Right cardiac atrium (tissue), 5 donors: ENCODE measurements at places on chromosomes 3 and 15.

DNA sequence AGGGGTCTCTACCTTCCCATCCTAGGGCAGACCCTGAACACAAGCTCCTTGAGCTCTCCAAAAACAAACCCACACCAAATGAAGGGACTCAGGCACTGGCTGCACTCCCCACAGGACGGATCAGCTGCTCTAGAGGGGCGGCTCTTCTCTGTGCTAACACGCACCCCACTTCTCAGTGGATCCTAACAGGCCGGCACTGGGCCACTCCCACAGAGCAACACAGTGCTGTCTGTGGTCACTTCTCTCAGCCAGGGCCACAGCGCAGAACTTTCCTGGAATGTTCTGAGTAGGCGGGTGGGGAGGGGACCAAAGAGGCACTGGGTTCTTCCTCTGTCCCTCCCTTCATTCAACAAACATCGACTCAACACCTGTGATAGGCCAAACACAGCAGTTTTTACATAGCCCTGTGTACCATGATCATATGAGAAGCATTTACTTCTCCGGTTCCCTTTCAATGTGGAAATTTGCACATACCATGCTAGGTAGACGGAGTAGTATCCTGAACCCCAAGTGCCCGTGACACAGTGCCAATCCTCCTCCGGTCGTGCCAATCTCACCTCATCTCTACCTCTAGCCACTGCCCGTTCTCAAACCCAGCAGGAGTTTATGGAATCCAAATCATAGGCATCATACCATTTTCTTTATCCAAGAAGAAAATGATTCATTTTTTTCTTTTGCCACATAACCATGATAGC lies 98.1 kb downstream of the LRIG1 start:
- DNase-seq, result no peak

DNA sequence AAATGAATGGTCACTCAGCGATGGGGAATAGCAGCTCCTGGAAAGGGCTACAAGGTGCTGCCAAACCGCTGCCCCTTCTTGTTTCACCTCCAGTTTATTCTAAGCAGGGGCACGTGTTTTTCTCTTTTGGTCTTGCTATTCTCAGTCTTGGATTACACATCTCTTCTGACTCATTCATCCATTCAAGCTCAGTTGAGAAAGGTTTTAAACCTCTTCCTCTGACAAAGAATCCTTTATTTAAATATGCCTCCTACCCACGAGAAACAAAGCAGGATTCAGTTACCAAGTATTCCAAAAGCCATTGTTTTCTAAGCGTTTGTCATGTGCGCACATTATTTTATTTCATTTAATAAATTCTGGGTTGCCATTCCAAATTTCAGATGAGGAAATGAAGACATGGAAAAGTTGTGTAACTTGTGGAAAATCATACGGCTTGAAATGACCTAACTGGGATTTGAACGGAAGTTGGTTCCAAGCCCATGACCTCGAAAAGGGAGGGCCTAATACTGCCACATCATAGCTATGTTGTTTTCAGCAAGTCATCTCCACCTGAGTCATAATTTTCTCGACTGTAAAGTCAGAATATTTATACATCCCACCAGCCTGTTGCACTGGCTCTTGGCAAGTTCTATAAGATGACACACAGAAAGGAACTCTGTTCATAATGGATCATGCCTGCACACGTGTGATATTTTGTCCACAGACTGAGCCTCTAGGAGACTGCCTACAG lies 292.0 kb upstream of the SLCO3A1 start:
- DNase-seq, result no peak

DNA sequence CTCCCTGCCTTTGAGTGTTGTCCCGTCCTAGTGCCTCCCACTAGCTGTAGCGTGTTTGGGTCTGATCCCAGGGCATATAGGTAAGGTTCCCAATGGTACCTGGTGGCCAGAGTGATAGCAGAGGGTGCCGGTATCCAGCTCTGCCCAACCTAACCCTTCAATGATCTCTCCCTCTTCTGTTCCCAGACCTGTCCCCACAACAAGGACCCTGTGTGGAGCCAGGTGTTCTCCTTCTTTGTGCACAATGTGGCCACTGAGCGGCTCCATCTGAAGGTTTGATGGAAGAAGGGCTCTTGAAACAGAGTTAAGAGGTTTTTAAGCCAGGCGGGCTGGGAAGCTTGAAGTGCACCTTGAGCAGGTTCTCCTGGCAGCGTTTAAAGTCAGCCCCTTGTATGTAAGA lies 35.5 kb downstream of the ESYT3 start:
- DNase-seq, result no peak

DNA sequence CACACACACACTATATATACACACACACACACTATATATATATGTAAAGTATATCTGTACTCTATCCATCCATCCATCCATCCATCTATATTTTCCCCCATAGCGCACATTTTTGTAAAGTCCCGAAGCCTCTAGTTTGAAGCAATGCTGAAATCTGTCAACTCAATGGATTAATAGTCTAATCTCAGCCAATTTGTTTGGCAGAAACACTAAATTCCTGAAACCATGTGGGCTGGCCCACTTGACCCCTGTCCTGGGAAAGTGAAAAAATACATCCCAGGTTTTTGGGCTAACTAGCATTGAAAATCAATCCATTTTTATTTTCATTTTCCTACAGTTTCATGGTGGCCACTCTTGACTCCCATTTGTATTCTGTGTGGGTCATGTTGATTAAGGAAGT lies 166.7 kb downstream of the SLCO3A1 start:
- no peak for DNase-seq

DNA sequence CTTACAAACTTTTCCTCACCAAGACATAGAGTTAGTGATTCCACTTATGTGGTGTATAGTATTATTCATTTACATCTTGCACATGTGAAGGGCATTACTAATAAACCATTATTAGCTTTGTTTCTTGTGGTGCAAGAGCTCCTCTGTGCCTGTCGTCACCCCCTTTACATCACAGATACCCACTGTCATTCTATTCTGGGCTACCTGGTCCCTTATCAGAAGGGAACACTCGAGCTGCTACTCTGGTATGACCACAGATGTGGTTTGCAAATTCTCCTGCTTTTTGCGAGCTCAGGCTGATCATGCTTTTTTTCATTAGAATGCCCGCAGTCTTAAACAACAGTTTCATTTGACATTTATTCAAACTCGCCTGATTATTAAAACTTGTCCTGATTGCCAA lies 13.9 kb upstream of the SENP2 start:
- no peak for DNase-seq

GRCh38 chr15:78418686-78419085 lies 19.3 kb upstream of the IREB2 start:
- DNase-seq, result no peak

- no peak for DNase-seq
Observed at GRCh38 chr3:44416031-44417030, 61.1 kb downstream of the ZNF445 start.

- no peak for DNase-seq
Observed at GRCh38 chr15:48119277-48119676, 1.5 kb upstream of the SLC24A5 start.

GRCh38 chr3:192919901-192920300 lies 2.2 kb upstream of the MB21D2 start:
- no peak for DNase-seq

DNA sequence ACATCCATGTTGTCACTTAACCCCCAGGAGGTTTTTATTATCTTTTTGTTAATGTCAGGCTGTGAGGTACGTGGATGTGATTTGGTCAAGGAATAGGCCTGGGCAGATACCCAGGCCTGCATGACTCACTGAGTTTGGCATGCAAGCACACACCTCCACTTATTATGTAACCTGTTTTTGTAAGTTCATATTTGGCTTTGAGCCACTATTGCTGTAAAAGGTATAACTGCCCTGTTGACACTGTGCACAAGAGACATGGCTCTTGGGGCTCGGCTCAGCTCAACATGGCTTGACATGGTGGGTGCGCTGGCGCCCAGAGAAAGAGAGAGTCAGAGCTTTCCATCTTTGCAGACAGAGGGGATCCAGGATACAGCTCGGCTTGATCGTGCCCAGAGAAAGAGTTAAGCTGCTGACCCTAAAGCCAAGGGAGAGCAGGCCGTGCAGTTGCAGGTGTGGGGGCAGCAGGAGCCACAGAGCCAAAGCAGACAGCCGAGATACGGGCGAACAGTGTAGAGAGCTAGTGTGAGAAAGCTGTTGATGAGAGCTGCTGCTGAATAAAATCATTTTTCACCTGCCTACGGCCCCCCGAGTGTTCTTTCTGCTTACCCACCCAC lies 67.9 kb upstream of the UNC13C start:
- DNase-seq, result no peak

DNA sequence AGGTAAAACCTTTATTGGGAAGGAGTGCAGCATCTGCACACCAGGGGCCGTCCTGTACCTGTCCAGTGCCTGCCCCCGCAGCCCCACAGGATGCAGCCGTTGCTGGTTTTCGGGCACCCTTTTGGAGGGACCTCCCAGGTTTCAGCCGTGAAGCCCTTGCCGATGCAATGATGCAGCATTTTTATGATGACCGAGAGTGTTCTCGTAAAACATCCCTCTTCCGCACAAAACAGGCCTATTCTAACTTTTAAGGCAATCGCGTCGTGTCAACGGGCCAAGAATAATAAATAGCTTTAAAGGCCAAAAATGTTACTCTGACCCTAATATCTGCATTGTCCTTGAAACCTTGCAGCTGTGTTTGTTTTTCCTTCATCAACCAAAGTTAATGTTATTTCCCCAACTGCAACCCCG lies 126.1 kb downstream of the LRRK1 start:
- DNase-seq, result no peak

DNA sequence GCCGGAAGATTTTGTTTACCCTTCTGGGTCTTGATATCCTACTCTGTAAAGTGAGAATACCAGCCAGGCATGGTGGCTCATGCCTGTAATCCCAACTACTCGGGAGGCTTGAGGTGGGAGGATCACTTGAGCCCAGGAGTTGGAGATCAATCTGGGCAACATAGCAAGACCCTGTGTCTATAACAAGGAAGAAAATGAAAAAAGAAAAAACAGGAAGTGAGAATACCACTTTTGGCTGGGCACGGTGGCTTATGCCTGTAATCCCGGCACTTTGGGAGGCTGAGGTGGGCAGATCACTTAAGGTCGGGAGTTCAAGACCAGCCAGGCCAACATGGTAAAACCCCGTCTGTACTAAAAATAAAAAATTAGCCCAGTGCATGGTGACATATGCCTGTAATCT lies 36.9 kb downstream of the SFMBT1 start:
- DNase-seq, result no peak

DNA sequence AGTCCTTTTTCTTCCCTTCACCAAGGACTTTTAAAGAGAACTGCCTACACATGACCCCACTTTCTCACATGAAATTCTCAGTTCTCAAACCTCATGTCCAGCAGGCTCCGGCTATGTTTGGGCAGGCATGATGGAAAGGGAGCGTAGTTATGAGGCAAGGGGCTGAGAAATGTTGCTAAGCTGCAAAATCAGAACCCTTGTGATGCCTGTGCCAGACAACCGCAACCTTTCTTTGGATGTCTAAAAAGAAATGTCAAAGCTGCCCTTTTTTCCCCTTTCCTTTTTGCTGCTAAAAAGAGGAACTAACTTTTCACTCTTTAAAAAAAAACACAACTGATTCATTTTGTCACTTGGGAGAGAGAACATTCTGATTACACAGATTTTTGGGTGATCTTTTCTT lies 19.2 kb downstream of the GNB4 start:
- DNase-seq, result no peak

DNA sequence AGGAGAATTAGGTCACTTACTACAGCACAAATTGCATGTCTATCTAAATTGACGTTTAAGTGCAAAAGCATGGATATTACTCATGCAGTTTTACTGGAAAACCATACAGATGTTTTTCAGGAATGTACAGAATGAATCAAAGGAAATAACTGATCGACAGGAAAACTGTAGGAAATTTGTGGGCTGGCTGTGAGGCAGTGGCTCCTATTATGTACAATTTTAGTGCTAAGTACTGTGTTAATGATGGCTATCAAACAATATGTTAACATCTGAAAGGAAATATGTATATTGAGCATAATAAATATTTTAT lies 6.9 kb downstream of the NUDT16 start:
- DNase-seq, result no peak

DNA sequence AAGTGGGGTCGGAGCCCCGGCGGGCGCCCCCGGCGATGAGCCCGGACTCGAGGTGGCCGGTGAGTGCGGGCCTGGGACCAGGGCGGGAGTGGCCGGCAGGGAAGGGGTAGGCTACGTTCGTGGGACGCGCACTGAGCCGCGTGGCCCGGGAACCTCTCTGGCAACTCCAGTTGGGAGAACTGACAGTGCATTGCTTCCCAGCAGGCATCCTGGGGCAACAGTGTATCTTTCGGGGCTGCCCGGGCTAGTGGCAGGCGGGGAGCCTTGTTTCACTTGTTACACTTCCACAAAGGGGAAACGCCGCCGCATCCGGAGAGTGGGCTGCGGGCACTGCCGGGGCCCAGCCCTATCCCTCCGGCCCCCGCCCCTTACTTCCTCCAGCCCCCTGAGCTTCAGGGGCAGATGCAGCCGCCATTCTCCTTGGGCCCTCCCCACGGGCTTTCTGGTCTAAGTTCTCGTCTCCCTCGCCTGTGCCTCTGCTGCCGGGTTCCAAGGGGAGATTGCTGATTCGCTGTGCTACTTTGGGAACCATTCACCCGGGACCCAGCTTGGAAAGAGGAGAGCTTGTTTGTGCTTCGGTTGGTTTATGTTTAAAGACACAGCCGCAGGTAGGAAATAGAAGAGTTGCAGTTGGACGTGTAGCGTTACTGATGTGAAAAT lies 675 bp downstream of the BRPF1 start:
- DNase-seq, result peak; percentile 70

GRCh38 chr3:58567251-58567515 lies 10.0 kb downstream of the FAM107A start:
- no peak for DNase-seq

GRCh38 chr15:28096670-28097431 lies 2.3 kb downstream of the OCA2 start:
- DNase-seq, result no peak

- DNase-seq, result no peak
Observed at GRCh38 chr3:178480795-178481194, 55.4 kb upstream of the KCNMB2 start.

- DNase-seq, result no peak
Observed at GRCh38 chr3:104951426-104951825, 415.3 kb upstream of the ALCAM start.

DNA sequence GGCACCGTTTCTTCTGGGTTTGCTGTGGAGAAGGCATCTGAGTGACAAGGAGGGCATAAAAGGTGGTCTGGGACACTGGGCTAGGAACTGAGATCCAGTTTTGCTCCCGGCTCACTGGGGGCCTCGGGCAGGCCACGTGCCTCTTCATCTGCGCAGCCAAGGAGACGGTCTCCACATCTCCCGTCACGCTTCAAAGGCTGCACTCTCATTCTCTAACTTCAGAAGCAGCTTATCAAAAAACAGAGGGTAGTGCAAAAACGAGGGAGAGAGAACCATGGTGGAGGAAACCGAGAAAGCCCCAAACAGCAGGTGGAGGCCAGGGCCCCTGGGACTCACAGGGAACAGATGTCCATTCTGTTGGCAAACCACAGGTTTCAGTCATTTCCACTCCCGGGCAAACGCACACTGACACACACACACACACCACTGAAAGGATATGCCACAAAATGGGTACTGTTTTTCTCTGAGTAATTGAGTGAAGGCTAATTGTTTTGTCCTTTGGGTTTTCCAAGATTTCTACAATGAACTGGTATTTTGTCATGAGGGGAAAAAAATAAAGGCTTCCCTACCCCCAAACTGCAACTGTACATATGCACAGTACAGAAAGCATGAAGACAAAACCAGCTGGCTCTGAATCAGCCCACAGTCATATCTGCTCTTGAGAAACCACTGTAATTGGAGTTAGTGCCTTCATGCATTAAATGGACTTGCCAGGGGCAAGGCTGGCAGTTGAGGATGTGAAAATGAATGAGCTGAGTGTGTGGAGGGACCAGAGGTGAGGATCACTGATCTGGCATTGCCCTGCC lies 71.9 kb downstream of the MGLL start:
- DNase-seq, result no peak

- DNase-seq, result no peak
Observed at GRCh38 chr3:9037144-9037711, 74.0 kb upstream of the RAD18 start.
